ENCODE measurements at places on chromosomes 4 and X.

- DNase-seq, result no peak
Measured at GRCh38 chr4:54185044-54185780, 43.9 kb upstream of the PDGFRA start.

- DNase-seq, result no peak
Measured at GRCh38 chrX:114615765-114616164, 31.9 kb downstream of the HTR2C start.

DNA sequence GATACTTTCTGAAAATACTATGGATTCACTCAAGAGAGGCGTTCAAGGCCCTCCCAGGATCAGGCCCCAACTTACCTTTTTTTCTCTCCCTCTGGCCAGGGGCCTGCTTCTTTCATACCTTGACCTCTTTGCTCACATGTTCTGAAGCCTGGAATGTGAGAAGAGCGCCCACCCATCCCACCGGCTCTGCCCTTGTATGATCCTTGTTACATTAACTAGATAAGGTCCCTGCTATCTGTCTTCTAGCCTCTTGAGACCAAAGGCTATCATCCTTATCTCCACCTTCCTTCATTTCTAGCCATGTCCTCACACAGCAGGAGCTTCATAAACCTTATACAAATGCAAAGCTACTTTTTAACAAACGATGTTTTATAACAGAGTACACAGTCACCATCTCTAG is 45.9 kb downstream of the PROM1 start:
- DNase-seq, result no peak

DNA sequence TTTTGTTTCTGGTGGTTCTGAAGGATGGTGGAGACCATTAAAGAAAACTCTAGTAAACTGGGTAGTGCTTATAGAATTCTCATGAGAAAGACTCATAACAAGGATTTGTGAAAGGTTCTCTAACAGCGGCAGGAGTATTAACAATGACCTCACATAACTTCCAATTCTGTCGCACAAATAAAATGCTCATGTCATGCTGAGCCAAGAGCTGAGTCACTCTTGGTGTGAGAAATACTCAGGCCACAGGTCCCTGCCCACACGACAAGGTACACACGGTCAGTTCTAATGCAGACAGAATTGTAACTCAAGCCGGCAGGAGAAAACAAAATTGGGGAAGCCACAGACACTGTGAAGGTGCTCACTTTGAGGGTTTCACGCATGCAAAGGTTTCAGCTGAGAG is 34.4 kb upstream of the C4orf50 start:
- no peak for DNase-seq

- DNase-seq, result no peak
Measured at GRCh38 chr4:114205261-114205660, 225.8 kb upstream of the ARSJ start.

DNA sequence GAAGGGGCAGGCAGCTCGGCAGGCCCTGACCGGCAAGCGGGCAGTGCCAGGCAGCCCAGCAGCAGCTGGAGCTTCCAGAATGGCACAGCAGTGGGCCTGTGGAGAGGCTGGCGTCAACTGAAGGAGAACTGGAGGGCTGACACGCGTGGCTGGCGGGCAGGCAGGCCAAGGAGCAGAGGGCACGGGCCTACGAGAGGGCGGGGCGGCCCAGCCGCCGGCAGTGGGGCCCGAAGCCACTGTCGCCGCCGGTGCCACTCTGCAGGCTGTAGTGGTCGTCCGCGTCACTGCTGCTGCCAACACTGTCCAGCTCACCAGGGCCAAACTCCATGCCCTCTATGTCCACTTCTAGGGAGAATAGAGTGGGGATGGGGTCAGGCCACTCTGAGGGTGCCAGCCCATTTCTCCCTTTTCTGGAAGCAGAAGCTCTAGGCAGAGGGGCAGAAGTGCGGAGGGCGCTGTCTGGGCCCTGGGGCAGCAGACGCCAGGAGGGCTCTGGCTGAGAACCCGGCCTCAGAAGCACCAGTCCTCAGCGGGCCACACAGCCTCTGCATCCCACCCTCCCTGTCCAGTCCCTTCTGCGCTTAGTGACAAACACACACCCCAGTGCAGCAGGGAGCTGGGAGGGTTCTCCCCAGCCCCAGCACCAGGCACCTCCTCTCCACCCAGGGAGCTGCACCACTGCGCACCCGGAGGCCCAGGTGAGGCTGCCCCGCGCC is 8.6 kb upstream of the HAUS3 start:
- DNase-seq, result no peak

DNA sequence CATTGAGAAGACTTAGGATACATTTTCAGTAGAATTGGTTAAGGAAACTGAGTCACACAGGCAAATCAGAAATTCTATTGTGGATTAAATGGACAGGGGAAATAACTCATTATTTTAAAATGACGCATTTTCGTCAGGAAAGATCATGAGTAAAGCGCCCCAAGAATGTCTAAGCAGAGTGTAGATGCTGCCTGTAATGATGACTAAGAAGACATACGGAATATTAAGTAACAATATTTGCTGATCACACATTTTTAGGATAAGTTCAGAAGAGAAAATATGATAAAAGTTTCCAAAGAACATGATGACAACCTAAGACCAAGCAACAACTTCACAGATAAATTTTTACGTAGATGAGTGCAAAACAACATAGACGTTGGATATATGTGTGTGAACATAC is 596.3 kb upstream of the TENM3 start:
- DNase-seq, result no peak

- peak; percentile 84 for DNase-seq
Measured at GRCh38 chrX:10119399-10119990, 37.3 kb upstream of the CLCN4 start.

Data from stimulated activated CD4-positive, alpha-beta T cell treated with anti-CD3 and anti-CD28 coated beads, Interleukin-2, amount 100 ng/mL, for 48 hours (primary cell).